ENCODE measurements at places on chromosomes 3 and 15.

DNA sequence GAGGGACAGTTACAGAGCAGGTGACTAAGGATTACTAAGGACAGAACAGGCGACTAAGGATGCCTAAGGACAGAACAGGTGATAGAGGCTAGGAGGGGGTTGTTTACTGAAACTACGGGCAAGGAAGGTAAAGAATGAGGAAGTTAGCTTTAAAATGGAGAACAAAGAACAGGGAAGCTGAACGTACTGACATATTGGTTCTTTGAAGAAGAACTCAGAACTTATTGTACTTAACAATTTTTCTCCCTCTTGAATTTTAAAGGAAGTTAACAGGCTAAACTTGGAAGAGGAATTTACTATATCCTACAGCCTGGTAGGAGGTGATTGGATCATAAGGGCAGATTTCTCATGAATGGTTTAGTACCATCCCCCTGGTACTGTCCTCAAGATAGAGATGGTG is 290.2 kb downstream of the SHQ1 start:
- DNase-seq: no peak

DNA sequence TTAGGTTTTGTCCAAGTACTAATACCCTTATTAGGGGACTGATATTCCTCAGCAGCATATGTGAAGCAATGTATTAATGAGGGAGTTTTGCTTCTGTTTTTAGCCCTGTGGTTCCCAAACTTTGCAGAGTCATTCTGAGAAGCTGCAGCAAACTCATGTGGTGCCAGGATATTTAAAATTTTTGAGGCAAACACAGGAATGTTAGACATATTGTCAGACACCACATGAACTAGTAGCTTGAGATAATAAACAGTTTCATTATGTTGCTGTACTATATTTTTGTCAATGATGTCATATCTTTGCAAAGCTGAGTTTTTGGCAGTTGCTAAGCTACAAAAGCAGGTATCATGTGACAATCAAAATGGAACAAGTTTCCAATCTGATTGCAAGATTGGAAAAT is 36.6 kb downstream of the ATP6V1A start:
- no peak for DNase-seq

GRCh38 chr15:78396976-78397375 is 41.0 kb upstream of the IREB2 start:
- DNase-seq: no peak

- DNase-seq: no peak
Observed at GRCh38 chr15:70530906-70531305, 232.5 kb downstream of the UACA start.

DNA sequence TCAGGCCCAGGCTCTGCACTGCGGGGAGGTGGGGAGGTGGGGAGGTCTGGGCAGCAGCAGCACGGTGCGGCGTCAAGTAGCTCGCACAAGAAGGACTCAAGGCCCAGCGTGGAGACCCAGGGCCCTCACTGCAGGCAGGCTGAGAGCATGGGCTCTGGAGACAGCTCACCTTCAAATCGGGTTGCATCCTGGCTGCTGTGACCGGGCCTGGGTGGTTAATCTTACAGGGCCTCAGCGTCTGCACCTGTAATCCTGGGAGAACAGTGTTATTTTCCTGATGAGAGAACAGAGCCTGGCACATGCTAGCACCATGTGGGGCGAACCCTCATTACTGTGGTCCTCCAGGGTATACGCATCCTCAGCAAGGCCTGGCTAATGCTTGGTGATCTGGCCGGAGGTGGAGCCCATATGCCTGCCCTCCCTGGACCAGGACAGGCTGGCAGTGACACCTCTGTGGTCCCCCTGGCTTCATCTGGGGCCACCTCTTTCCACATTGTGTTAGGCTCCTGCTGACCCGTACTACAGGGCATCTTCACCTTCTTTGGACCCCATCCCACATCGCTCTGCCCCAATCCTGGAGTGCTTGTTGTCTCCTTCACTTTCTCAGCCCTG is 55.5 kb downstream of the RGMA start:
- DNase-seq: no peak

DNA sequence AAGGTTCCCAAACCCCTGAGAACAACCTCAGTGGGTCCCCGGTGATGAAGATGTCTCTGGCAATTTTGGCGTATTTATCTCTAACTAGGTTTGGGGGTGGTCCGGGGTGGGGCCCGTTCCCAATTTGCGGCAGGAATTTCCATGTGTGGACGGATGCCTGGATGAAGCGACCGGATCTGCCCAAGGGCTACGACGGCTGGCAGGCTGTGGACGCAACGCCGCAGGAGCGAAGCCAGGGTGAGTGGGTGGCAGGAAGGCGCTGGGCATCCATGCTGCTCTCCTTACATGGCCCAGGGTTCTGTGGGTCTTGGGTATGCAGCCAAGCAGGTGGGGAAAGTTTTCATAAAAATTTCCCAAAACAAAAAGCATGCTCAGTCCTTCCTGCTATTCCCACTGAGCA is 29.3 kb downstream of the TGM4 start:
- no peak for DNase-seq

DNA sequence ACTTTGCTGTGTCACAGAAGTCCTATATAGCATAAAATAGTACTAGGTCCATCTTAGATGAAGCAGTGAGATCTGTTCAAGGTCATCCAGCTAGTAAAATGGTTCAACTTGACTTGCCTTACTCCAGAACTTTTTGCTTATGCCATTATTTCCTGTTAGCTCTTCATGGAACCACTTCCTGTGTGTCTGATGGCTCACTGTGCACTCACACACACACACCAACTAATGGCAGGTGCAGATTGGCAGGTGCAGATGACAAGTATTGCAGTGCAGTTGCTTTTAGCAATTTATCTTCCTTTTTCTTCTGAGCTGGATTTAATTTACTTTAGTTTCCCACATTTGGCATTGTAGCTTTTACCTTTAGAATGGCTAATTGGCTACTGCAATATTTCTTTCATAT is 29.8 kb downstream of the GOLGA8S start:
- DNase-seq: no peak

DNA sequence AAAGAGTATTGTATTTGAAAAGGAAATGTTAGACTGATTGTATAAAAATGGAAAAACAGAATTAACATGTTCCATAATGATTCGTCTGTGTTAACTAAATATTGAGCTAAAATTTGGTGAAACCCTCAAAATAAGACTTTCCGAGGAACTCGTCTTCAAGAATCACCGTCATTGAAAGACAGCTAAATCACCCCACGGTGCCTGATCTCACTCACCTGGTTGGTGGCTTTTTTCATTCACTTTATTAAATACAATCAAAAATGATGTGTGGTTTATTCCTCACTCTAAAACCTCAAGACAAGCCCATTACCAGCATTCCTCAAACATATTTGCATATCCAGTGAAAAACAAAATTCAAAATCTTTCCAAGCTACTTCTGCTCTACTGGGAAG is 153.9 kb downstream of the FOXP1 start:
- no peak for DNase-seq

DNA sequence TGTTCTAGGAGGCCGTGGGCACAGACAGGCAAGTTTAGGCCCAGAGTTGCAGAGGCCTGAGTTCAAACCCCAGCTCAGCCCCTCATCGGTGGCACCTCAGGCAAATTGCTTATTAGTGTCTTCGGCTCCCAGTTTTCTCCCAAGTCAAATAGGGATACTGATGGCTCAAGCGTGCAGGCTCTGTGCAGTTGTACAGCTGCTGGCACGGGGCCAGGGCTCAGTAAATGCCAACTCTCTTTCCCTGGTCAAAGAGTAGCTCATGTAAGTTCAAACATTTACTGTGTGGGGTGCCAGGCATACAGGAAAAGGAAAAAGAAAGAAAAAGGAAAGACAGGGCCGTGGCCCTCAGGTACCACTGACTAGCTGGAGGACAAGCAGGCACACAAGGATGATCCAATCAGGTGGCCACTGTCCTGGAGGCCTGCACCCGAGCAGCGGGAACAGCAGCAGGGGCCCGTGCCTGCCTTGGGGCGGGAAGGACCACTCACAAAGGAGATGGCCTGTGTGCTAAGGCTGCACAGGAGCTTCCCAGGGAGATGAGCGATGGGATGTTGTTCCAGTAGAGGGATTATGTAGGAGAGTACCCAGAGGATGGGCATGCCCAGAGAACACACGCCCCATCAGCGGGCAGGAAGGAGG is 70.8 kb downstream of the TBC1D2B start:
- no peak for DNase-seq

DNA sequence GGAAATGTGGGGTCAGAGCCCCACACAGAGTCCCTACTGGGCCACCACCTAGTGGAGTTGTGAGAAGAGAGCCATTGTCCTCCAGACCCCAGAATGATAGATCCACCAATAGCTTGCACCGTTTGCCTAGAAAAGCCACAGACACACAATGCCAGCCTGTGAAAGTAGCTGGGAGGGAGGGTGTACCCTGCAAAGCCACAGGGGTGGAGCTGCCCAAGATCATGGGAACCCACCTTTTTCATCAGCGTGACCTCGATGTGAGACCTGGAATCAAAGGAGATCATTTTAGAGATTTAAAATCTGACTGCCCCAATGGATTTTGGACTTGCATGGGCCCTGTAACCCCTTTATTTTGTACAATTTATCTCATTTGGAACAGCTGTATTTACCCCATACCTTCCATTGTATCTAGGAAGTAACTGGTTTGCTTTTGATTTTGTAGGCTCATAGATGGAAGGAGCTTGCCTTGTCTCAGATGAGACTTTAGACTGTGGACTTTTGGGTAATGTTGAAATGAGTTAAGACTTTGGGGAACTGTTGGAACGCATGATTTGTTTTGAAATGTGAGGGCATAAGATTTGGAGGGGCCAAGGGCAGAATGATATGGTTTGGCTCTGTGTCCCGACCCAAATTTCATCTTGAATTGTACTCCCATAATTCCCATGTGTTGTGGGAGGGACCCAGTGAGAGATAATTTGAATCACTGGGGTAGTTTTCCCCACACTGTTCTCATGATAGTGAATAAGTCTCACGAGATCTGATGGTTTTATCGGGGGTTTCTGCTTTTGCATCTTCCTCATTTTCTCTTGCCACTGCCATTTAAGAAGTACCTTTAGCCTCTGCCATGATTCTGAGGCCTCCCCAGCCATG is 49.0 kb downstream of the CD200 start:
- no peak for DNase-seq

DNA sequence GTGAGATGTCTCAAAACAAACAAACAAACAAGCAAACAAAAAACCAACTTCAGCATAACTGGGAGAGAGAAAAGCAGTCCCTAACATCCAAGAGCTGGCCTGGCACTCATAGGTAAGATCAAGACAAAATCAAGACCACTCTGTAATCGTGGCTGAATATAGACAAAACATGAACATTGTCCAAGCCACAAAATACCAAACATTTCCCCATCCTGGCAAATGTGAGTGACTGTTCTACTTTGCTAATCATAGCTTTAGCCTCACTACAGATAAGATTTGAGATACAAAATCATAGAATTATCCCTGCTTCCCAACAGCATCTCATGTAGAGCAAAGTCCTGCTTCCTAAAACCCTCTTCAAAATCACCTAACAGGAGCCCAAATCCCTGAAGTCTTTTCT is 116.7 kb upstream of the PRTG start:
- no peak for DNase-seq

DNA sequence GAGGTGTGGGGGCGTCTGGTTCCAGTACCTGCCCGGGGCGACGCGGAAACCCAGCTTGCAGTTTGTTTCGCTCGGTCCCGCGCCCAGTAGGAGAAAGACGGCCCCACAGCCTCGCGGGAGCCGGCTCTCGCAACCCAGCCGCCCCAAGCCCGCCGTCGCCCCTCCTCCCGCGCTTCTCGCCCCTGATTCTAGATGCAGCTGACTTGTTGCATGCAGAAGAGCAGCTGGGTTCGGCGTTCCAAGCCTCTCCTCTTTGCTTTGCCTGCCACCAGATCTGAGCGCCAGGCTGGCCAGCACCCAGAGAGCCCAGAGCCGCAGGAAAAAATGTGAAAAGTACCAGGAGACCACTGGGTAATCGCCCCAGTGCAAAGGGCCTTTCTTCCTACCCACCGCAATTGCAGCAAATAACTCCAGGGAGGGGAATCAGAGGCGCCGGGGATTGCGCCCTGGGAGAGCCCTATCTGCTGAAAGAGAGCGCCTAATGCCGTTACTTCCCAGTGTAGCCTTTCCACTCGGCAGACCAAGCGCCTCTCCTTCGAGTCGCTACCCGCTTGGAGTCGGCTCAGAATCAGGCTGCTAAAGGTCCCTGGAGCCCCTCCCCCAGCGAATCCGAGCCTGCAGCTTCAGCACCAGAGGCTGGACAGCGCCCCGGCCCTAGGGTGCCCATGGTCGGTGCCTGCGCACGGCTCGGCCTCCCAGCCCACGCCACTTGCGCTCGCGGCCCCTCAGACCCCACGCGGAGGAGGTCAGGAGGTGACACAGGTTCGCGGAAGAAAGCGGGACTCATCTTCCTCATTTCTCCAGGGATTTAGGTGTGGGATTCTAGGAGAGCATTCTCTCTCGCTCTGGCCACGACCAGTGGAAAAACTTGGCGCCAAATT is 15.7 kb upstream of the AEN start:
- DNase-seq: no peak

DNA sequence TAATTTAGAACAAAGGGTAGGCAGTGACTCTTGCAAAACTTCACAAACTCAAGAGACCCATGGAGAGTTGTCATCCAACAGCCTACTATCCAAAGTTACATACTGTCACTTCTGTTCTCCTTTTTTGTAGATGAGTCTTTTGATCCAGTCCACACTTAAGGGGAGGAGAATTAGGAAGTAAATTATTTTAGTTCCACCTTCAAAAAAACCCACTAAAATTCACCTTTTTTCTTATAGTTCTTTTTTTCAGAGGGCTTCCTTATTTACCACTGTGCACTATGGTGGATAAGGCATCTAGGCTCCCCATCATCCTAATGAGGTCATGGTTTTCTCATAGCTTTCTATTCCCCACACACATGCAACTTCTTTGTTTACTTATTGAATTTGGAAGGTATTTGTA is 8.6 kb upstream of the TCAIM start:
- DNase-seq: no peak

DNA sequence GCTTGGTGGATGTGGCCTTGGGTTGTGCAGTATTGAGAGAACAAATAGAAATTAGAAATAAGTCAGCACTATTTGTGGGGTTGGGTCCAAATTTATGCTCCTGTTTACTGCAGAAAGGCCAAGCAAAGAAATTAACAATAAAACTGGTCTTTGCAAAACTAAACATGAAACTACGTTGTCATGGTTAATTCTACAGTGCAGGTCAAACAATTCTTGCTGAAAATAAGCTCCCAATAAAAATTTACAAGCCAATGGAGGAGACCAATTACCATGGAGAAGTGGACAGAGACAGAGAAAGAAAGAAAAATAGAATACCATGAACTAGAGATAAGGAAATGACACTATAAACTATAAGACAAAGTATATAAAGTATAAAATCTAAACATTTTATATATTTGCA is 101.3 kb downstream of the CDIN1 start:
- DNase-seq: no peak

DNA sequence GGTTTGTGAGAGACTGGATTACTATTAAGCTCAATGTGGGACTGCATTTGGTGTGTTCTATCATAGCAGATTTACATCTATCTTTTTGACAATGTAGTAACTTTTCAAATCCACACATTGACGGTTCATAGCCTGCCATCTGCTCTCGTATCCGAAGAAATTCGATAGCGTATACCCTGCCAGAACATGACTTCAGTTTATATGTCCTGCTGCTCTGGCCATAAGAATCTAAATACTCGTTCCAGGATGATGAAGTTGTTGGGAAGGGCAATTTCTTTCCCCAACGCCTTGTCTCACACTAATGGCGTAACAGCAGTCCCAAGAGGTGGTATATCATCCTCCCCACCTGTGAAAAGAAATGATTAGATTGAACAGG is 180.0 kb downstream of the LSAMP start:
- no peak for DNase-seq

GRCh38 chr3:14199641-14200040 is 21.0 kb downstream of the LSM3 start:
- DNase-seq: no peak
